ENCODE measurements at places on chromosomes 16 and 17.

DNA sequence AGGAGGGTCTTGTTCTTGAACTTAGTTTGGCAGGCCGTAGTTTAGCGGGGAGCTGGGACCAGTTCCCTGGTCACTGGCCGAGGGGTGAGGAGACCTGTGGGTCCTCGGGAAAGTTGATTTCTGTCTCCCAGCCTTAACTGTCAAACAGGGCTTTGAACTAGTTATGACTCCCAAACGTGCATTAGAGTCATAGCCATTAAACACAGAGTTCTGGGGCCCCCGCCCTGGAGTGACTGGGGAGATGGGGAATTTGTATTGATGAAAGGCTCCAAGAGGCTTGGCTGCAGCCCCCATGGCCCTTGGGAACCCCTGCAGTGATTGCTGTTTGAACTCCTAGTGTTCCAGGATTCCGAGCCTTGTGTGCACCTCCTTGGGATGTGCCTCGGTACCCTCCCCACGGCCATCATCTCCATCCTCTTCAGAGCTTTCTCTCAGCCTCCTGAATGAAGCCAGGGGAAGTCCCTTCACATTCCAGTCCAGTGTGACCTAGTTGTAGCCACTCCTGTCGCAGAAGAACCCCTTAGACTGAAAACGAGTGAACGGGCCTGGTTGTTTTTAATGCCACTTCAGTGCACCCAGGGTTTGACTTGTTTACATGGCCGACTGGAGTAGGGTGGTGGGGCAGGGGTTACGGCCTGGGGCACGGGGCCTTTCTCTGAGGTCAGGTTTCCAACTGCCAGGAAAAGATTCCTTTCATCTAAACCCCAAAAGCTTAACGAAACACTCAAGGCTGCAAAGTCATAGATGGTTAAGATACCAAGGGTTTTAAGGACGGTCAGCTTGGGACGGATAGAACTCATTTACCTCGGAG, 1.4 kb downstream of the MPRIP start:
- no peak for DNase-seq

DNA sequence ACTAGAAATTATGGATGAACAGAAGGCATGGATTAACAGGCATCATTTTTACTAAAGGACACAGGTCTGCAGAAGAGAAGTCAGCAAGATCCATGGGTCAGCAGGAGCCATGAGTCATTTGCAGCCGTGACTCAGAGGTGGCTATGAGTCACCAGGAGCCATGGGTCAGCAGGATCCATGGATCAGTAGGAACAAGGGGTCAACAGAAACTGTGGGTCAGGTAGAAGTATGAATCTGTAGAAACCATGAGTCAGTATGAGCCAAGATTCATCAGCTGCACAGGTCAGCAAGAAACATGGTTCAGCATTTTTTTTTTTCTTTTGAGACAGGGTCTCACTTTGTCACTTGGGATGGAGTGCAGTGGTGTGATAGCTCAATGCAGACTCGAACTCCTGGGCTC, 58.2 kb upstream of the HS3ST4 start:
- no peak for DNase-seq

DNA sequence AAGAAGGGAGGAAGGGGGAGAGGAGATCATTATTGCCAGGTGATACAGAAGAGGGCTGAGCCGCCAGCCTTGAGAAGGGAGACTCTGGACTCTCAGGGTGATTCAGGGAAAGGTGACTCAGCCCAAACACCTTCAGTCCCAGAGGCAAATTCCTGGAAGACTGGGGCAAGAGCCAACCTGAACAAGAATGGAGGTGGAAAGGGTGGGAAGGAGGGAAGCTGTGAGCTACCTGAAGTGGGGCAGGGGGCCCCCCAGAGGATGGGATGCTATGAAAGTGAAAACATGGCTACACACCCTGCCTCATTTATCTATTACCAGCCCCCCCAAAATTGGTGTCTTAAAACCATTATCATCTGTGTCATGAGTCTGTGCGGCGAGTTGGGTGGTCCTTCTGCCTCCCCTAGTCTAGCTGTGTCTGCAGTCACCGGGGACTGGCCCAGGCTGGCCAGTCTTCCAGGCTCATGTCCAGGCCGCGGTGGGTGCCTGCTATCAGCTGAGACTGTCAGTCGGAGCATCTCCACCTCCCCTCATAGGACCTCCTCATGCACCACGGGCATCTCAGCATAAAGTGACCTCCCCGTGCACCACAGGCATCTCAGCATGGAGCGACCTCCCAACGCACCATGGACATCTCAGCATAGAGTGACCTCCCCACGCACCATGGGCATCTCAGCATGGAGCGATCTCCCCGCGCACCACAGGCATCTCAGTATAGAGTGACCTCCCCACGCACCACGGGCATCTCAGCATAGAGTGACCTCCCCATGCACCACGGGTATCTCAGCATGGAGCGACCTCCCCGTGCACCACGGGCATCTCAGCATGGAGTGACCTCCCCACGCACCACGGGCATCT, 3.2 kb upstream of the SLC47A2 start:
- DNase-seq: no peak

- DNase-seq: no peak
Observed at GRCh38 chr16:78727536-78727935, 628.1 kb downstream of the WWOX start.

- no peak for DNase-seq
Observed at GRCh38 chr17:66165537-66166123, 26.3 kb downstream of the CEP112 start.

DNA sequence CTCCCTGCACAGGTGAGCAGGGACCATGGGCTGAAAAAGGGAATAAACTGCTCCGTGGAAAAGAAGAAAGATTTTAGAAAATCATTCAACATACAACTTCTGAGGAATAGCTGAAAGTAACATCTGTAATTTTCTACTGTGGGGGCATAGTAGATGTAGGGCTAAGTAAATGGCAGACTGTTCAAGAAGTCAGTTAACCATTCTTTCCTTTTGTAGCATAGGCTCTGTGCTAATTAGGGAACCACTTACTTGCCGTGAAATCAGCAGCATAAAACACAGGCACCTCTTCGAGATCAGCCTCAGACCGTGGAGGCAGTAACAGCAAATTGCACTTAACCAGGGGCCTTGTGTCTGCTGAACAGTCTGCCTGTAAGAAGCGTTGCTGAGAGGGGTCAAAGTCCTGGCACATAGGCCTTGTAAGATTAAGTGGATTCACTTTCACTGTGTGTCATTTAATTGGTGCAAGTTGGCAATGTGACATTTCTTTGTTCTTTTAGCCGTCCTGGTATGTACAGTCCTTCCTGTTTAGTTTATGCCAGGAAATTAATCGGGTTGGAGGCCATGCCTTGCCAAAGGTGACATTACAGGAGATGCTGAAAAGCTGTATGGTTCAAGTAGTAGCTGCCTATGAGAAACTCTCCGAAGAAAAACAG, 10.4 kb downstream of the COG1 start:
- no peak for DNase-seq

GRCh38 chr16:11576427-11577289, 10.1 kb downstream of the LITAF start:
- no peak for DNase-seq

DNA sequence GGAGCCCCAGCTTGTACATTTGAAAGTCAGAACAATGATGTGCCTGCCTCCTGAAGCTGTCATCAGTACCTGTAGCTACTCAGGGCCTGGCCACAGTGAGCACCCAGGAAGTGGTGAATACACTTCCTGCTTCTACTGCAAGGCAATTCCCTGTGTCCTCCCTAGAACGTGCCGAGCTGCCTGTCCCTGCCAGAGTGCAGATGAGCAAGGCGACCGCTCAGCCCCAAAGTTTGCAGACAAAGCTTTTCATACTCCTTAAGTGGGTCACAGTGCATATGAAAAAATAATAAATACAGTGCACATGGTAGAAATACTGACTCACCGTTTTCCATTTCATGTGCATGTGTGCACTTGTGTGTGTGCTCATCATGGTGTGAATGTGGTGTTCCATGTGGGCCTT, 77.3 kb downstream of the MPRIP start:
- peak; percentile 77 for DNase-seq

DNA sequence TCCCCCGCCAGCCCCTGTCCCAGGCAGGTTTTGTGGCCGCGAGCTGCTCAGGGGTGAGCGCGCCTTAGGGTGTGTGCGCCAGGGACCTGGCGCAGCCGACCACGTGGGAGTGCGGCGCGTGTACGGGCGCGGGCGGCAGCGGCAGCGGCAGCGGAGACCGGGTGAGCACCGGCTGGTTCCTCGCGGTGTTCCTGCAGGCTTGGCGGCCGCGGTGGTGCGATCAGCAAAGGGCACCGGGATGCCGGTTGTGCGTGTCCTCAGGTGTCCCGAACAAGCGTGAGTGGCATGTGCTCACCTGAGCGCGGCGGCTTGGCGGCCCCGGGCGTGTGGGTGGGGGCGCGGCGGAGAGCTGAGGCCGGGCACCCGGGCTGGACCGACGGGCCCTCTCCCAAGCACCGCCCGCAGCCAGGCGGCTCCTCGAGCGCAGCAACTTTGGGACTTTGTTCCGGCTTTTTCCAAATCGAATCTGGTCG, 381 bp upstream of the HSD11B2 start:
- DNase-seq: peak; percentile 33

DNA sequence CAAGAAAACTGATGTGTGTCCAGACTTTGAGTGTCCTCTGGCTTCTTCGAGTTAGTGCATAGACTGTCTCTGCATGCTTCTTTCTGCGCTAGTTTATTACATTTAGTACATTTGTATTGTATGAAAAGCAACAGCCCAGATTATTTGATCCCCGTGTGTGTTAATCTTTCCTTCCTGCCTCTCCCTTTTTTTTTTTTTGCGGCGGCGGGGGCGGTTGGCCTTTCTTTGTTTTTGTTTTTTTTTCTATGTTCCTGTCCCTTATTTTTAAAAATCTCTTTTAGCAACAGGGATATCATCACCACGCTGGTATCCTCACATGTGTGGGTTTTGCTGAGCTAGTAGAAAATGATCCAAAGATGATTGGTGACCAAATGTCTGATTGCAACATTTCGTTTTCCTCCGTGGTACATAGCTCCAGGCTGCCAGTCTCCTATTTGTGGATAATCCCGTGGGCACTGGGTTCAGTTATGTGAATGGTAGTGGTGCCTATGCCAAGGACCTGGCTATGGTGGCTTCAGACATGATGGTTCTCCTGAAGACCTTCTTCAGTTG, 9.4 kb downstream of the SCPEP1 start:
- DNase-seq: no peak

- DNase-seq: no peak
Observed at GRCh38 chr17:9899280-9900043, 5.6 kb downstream of the RCVRN start.

DNA sequence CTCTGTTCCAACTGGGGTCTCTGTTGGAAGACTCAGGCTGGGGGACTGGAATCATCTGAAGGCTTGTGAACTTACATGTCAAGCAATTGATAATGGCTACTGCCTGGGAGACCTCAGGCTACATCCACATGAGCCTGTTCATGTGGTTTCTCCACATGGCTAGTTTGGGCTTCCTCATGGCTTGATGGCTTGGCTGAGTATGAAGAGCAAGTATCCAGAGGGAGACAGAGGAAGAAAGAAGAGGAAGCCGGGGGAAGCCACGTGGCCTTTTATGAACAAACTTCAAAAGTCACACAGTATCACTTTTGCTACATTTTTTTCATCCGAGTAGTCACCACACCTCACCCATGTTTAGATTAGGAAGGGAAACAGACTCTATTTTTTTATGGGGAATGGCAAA, 158.9 kb downstream of the TRIM37 start:
- DNase-seq: no peak

DNA sequence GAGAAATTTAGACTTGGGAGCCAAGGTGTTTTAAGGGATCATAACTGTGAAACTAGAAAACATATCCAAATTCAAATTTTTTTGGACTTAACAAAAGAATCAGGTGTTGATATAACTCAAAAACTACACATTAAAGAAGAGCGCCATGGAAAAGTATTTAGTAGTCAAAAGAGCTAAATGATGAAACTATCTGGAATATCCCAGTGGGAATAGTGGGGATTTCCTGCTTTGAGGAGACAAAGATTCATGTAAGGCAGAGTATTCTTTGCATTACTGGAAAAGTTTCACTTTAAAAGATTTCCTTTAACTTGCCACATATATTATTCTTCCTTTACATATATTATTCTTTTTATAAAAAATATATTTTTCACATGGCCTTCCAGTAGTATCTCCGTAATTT, 40.3 kb upstream of the VPS4A start:
- DNase-seq: no peak

DNA sequence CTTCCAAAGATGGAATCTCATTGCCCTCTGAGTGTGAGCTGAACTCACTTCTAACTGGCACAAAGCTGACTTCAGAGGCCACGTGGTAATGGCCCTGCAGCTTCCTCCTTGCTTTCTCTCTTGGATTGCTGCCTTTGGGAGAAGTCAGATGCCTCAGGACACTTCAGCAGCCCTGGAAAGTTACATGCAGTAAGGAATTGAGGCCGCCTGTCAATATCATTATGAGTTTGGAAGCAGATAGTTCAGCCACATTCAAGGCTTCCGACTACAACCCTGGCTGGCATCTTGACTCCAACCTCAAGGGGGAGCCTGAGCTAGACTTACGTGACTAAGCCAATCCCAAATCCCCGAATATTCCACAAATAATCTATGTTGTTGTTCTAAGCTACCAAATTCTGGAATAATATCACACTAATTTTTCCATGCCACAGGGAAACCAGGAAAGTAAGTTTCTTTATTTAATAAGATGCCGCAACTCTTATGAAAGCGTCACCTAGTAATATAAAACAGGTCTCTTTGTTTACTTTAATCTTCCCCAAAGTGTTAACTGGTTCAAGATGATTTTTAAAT, 13.6 kb downstream of the CEP20 start:
- DNase-seq: no peak

DNA sequence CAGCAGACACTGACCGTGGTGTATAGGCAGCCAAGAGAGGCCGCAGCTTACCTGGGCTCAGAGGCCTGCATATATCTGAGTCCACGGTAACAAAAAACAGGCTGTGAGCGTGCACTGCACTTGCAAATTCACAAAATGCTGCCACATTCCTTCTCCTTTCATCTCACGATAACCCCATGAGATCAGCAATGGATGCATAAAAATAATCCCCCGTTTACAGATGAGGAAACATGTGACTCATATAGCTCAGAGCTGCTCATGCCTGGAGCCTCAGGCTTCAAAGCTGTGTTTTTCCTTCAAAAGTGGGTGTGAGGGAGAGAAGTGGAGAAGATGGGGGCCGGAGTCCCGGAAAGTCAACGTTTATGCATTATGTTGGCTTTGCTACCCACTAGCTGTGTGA, 118.3 kb upstream of the FOXF1 start:
- no peak for DNase-seq

GRCh38 chr17:79943347-79944241, 92.1 kb downstream of the TBC1D16 start:
- DNase-seq: no peak

GRCh38 chr16:58128711-58129096, 477 bp downstream of the CFAP20 start:
- peak; percentile 32 for DNase-seq

DNA sequence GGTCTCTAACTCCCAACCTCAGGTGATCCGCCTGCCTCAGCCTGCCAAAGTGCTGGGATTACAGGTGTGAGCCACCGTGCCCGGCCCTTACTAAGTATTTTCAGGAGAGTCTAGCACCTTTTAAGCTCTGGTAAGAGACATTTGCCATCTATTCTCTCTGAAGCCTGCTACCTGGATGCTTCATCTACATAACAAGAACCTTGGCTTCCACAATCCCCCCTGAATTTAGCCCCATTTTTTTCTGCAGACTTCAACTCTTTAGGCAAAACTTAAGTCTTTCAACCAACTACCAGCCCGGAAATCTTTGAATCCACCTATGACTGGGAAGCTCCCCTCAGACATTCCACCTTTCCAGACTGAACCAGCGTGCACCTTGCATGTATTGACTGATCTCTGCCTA, 14.0 kb upstream of the UBE2I start:
- DNase-seq: no peak

Measured in activated CD4-positive, alpha-beta T cell treated with anti-CD3 and anti-CD28 coated beads, Interleukin-2, amount 50 U/mL, for 48 hours (primary cell).